MG63 (cell line): ENCODE measurements at places on chromosomes 11 and 22. TPM values are rescaled to one million over a fixed set of nuclear protein-coding genes. Genes with fewer than 3 reads are reported as not detected.
A peak's percentile ranks its signal among the peaks of the same experiment; 100 is the strongest.

The ISX gene
- total RNA-seq, result not detected in 2 replicates

The C11orf91 gene
- not detected in 2 replicates for total RNA-seq

DNA sequence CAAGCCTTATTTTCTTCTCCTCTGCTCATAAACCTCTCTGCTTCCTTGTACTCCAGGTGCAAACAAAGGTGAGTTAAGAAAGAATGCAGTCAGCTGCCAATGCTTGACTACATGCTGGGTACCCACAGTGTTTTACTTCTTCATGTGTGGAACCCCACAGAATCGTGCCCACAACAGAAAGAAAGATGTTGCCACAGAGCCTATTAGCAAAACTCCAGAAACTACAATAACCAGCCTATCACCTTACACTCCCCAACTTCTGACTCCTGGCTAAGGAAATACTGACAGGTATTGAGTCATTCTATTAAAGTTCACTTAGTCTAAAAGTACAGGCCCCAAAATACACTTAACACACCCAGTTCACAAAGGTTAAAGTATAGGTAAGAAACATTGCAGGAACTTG is 56.9 kb upstream of the CCDC89 start:
- no peak for DNase-seq

GRCh38 chr22:45602824-45603595 is 68.6 kb upstream of the ATXN10 start:
- peak; percentile 74 for DNase-seq

GRCh38 chr11:92340839-92341238 is 116.2 kb downstream of the FAT3 start:
- peak; percentile 1 for DNase-seq

- no peak for DNase-seq
Observed at GRCh38 chr22:38953577-38954413, 3.6 kb upstream of the APOBEC3A start.

DNA sequence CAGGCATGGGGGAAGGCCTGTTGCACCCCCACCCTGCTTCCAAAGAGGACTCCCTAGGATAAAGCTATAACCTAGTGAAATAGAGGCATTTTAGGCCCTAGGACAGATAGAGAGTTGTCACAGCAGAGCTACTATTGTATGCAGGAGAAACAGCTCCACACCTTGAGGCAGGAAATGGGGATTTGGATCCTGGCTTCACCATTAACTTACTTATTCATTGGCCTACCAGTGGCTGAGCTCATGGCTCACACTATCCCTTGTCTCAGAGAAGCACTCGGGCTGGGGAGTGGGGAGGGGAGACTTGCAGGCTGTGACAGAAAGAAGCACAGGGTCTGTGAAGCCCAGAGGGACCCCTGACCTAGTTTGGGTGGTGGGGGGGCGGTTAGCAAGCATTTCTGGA is 999 bp upstream of the PDE2A start:
- DNase-seq, result no peak

- DNase-seq, result no peak
Observed at GRCh38 chr11:66228521-66228920, 39.9 kb upstream of the RAB1B start.

GRCh38 chr22:46748908-46749675 is 11.0 kb upstream of the CERK start:
- DNase-seq, result peak; percentile 61
